Smooth muscle cell of the brain vasculature (primary cell): ENCODE measurements at places on chromosomes 11 and 22.

- no peak for DNase-seq
These were observed 16.4 kb upstream of the OR5AL1 start for GRCh38 chr11:56396047-56396446.

GRCh38 chr11:86807360-86807759 is 7.0 kb downstream of the PRSS23 start:
- DNase-seq, result no peak

DNA sequence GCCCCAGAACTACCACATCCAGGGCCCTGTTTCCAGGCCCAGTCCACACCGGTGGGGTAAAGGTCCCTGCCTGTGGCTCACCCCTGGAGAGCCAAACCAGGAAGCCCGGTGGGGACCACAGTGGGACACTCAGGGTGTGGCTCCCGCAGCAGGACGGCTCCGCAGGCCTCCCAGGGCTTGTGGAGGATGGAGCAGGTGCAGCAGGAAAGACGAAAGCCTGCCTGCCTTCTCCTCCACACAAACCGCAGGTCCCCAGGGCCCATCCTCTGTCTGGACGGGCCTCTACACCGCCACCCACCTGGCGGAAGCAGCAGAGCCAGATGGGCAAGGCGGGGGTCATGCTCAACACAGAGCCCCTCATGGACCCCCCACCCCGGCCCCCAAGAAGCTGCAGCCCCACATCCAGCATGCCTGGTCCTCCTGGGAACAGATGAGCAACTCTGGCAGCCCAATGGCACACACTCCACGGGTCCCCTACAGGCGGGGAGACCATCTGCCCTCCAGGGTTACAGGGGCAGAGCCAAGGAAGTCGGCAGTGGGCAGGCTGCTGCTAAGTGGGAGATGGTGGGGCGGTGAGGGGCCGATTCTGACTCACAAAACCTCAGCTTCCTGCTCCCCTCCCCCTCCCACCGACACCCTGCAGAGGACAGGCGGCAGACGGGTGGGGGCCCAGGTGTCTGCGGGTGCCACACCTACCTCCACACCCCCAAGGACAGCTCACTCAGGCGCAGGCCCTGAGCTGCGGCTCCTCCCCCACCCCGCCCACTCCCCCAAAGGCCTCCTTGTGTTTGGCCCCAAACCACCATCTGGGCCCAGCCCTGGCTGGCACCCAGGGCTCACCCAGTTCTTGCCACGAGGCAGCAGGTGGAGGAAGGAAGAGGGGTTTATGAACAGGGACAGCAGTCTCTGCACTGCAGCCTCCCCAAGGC is 5.2 kb downstream of the SBF1 start:
- no peak for DNase-seq

DNA sequence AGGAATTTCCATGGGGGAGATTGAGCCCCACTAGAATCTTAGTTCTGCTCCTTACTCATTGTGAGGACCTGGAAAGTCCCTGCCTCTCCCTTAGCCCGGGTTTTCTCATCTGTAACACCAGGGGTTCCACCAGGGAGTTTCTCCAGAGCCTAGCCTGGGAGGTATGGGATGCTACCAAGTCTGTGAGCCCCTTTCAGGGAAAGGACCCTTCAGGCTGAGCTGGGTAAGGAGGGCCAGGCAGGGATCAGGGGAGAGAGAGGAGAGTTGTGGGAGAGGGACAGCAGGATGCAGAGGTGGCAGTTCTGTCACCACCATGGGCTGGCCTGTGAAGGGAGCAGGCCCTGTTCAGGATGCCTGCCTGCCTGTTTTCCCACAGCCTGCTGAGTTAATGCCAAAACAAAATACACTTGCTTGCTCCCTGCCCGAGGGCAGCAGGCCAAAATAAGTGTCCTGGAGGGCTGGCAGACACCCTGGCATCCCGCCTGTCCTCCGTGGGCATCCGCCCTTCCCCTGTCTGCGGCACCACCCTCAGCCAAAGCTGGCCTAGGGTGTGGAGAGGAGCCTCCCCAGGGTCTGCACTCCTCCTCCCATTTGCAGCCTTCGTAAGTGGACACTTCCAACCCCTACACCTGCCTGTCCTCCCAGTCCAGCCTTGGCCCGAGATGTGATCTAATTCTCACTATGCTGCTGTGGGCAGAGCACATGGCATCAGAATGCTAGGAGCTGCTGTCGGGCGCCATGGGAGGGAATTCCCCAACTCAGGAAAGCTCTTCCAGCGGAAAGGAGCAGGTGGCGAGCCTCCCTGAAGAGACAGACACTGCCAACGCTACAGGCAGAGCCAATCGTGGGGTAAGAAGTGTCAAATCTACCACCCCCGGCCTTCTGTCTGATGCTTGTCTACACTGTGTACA is 5.9 kb upstream of the FCHSD2 start:
- DNase-seq, result no peak

DNA sequence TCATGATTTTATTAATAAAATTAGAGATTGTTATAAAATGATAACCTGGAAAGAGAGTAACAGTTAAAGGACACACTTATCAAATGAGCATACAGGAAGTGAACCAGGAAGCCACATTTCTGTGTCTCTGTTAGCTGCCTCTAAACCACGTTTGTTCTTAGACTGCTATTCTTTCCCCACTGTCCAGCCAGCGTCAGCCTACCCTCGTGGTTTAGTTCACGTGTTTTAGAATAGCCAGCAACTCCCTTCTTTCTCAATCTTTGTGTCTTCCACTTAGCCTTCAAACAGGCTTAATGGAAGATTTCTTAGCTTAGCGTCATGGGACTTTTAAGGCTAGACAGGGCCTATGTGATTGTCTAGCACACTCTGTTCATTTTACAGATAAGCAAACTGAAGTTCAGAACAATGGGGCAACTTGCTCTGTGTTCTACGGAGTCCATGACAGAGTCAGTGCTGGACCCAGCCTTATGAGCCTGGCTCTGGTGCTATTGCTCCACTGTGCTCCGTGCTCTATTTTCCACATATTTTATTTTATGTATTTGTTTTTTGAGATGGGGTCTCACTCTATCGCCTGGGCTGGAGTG is 27.2 kb downstream of the GRAMD1B start:
- DNase-seq, result no peak

DNA sequence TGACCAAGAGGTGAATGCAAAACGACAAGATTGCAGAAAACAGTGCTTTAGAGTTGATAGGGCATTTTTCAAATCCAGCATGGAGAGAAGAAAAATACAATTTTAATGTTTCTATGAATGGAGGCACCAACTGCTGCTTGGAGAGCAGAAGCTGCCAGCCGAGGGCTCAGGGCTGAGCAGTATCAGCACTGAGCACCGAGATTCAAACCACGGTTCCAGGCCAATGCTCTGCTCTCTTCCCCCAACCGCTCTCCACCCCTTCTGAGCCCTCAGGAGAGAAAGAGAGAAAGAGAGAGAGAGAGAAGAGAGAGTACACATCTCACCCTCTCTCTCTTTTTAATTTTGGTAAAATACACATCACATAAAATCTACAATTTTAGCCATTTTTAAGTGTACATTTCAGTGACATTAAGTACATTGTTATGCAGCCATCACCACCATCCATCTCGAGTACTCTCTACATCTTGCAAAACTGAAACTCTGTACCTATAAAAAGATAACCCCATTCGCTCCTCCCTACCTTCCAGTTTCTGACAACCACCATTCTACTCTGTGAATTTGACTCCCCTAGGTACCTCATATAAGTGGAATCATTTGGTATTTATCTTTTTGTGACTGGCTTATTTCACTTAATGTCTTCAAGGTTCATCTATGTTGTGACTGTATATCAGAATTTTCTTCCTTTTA is 333.3 kb downstream of the MIAT start:
- no peak for DNase-seq

DNA sequence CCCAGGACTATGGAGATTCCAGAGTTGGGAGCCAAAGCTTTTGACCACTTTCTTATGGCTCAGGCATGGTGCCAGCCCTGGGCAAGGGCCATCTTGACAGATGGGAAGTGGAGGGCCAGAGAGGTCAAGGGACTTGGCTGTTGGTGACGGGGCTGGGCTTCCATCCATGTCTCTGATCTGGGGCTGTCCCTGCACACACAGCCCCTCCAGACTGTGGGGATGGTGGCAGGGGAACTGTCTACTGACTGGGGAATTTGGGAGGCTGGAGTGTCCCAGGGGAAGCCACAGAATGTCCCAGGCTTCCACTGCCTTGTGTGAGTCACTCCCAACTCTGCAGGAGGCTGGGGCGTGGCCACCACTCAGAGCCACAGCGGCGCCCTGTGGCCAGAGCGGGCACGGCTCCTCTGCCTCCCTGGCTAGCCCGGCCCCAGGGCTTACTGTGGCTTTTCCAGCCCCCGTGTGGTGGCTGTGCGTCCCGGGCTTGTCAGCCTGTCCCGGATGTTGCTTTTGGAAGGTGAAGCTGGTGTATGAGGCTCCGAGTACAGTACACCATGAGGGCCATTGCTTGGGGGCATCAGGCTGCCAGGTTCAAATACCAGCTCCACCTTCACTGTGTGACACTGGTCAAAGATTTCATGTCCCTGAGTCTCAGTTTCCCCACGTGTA is 19.6 kb downstream of the C22orf23 start:
- DNase-seq, result peak; percentile 82

GRCh38 chr11:16902781-16903378 is 111.3 kb downstream of the PLEKHA7 start:
- no peak for DNase-seq

GRCh38 chr22:32643246-32643645 is 158.3 kb upstream of the TIMP3 start:
- DNase-seq, result no peak
